ENCODE measurements at places on chromosomes 11 and 22. TPM values are rescaled to one million over a fixed set of nuclear protein-coding genes. Genes with fewer than 3 reads are reported as not detected.

Gene ANO5
- 0.32 TPM for total RNA-seq

Gene SCGB1A1
- not detected for total RNA-seq

Gene RIBC2
- total RNA-seq: 0.97 TPM

Gene IZUMO1R
- total RNA-seq: not detected

Gene STT3A
- total RNA-seq: 216 TPM

Gene BBOX1
- not detected for total RNA-seq

Gene HEPN1
- total RNA-seq: not detected

DNA sequence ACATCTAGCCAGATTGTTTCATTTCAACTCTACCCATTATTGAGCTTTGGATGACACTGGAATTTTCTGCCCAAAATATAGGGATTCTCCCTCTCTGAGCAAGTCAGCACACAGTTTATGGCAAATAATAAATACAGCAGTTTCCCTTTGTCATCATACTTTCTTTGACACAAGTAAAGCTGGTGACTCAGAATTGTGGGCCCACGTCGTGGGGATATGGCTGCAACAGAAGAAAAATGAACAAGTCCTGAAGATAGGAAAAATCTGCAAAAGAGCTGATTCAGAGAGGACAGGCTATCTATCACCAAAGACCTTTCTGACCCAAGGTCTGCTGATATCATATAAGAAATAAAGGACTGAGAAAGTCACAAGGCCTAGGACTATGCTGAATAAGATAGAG lies 236.3 kb upstream of the ZC3H12C start:
- no peak for DNase-seq

- peak; percentile 79 for DNase-seq
These were observed 27.6 kb downstream of the RIBC2 start for GRCh38 chr22:45441138-45441537.

GRCh38 chr11:92964471-92964870 lies 5.0 kb upstream of the MTNR1B start:
- no peak for DNase-seq

DNA sequence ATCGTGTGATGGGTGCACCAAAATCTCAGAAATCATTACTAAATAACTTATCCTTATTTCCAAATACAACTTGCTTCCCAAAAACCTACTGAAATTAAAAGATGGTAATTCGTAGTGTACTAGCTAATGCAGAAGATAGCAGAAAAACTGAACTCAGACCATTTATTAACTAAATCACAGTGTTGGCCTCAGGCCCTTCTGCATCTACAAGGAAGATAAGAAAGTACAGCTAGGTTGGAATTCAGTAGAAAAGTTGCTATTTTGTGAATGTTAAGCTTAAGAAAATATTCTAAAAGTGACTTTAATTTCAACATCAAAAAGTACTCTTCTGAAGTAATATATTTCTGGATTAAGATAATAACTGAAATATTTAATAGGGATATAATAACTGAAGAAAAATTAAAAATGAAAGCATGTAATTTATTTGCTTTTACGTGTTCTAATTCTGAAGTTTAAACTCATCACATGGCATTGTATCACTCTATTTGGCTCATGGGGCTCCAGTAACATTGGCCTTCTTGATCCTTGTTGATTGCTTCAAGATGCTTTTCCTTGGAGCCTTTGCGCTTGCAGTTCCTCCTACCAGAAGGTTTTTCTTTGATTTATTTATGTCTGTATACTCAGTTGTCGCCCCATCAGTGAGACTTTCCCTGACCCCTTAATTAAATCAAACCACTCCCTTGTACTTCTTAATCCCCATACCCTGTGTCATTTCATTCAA lies 847.9 kb upstream of the ANO3 start:
- no peak for DNase-seq

DNA sequence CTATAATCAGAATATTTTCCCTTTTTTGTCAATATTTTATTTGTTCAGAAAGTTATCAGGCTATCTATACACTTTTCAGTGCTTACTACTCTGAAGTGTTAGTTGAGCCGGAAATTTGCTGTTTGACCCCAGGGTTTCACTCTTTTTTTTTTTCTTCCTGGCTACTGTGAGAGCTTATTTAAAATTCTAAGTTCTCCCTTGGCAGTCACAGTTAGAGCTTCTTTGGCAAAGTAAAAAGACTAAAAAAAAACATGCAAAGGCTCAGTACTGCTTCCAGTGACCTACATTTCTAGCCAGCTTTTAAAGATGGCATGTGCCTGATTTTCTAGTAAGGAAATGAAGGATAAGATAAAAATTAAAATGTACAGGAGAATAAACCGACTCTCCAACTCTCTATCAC lies 48.4 kb downstream of the ELP4 start:
- no peak for DNase-seq

- DNase-seq: no peak
These were observed 469.4 kb downstream of the INSC start for GRCh38 chr11:15584158-15584557.

- peak; percentile 91 for DNase-seq
These were observed 8.2 kb upstream of the CCDC88B start for GRCh38 chr11:64331569-64332371.

DNA sequence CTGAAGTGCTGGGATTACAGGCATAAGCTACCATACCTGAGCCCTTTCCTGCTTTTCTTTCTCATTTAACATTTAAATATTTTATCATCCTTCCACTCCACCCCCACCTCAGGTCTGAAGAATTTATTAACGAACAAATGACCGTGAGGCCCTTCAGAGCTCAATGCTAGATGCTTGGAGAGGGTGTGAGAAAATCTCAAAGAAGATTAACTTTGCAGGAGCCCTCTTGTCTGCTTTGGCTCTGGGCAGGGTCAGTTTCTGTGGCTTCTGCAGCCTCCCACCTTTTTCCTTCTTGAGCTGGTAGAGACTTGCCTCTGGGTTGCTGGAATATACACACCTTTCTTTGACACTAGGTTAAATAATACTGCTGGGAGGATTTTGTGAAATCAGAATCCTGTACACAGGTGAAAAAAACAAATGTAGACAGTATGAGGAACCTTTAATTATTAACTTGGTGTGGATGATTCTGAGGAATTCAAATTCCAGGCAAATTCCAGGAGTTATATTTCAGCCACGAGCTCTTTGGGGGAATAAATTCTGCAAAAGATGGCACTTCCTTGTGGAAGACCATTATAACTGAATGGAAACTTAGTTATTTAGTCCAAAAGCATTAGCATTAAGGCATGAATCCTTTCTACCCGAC lies 3.4 kb upstream of the ZBTB44 start:
- no peak for DNase-seq

DNA sequence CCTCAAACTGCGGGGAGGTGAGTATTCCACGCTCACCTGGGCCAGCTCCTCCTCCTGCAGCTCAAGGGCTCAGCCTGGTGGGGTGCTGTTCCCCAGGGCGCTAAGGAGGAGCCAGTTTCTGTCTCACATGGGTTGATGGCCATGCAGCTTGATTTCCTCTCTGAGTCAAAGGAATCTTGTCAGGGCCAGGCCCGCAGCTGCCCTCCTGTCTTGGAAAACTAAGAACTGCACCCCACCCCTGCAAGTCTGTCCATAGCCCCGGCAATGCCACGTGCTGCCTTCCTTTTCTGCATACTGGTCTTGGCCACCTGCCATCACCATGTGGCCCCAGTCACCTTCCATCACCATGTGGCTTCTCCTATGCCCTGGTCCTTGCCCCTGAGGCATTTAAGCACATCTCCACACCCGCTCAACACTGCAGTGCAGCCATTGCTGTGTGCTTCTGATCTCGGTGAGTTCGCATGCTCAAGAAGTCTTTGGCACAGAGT lies 35.2 kb upstream of the CLDN5 start:
- no peak for DNase-seq

GRCh38 chr11:134575504-134576230 lies 163.6 kb upstream of the B3GAT1 start:
- DNase-seq: no peak

DNA sequence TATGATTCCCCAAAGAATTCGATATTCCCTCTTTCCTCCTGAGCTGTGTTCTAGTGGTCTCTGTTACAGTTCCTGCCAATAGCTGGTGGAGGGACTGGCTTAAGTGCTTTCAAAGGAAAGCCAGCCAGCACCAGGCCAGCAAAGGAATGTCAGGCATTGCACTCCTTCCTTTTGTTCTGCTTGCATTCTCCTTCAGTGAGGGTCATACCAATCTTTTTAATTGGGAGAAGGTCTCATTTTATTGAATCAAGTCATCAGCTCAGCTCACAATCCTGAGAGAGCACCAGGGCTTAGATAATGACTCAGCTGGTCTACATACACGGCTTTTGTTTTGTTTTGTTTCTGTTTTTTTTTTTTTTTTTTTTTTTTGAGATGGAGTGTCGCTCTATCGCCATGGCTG lies 222.9 kb downstream of the NAV2 start:
- peak; percentile 36 for DNase-seq

Data from fibroblast of villous mesenchyme (primary cell).